ENCODE measurements at places on chromosomes 4 and X.
A peak's percentile ranks its signal among the peaks of the same experiment; 100 is the strongest.

- no peak for DNase-seq
These were observed 405.2 kb downstream of the PPARGC1A start for GRCh38 chr4:23484689-23485088.

- no peak for DNase-seq
These were observed 54.0 kb downstream of the SOD3 start for GRCh38 chr4:24849351-24849750.

DNA sequence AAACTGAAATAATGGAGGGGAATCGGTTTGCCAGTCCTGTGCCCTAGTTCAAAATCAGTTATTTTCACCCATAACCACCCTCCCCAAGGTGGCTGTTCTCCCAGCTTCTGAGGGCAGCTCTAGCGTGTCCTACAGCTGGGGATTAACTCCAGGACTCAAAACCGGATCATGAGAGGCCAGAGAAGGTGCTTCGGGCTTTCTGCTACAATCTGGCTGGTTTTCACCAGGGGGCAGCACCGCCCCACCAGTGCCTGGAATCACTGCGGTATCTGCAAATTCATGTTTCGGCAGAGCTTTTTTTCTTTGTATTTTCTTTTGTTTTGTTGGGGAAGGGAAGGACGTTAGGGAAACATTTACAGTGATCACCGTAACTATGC lies 28.4 kb downstream of the PDHA1 start:
- peak; percentile 57 for DNase-seq

- DNase-seq = no peak
These were observed 6.0 kb downstream of the RASGEF1B start for GRCh38 chr4:81465406-81466340.
